Femur (tissue), 1 donor: ENCODE measurements at places on chromosomes 7 and 10.

- DNase-seq = no peak
Measured at GRCh38 chr7:129740574-129741410, 129.3 kb downstream of the NRF1 start.

DNA sequence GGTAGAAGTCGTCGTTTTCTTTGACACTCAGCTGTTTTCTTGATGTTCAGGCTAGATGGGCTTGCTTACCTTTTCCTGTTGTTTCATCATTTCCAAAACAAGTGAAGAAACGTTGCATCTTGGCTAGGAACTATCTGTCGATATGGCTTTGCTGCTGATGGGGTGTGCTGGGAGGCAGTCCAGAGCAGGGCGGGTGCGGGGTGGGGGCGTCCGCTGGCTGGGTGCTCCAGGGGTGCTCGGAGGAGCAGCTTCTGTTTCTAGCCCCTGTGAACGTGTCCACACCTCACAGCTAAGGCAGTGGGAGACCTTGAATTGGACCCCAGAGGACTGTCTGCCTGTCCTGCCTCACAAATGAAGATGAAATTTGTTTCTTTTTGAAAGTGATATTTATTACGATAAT lies 7.6 kb upstream of the SUN1 start:
- no peak for DNase-seq

DNA sequence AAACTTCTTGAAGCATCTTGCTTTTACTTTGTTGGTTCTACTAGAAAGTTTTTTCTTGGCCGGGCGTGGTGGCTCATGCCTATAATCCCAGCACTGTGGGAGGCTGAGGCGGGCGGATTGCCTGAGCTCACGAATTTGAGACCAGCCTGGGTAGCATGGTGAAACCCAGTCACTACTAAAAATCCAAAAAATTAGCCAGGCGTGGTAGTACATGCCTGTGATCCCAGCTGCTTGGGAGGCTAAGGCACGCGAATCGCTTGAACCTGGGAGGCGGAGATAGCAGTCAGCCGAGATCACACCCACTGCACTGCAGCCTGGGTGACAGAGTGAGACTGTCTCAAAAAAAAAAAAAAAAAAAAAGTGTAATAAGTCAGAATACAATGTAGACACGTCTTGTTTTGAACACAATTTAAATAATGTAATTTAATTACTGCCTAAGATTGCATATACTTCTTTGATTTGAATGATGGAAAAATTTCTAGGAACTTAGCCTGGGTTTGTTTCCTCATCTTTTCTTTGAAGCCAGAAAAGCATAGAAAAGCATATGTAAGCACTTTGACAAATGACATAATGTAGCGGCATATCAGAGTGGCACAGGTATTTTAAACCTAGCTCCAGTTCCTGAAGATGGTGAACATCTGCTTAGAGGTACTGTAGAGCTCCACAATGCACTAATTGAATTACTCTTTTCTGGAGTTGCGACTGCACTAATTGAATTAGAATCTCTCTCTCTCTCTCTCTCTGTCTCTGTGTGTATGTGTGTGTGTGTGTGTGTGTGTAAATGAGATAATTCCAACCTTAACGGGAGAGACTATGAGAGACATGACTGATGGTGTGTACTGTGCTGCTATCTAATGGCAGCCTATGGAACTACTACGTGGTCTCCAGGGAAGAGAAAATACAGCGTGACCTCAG lies 87.8 kb downstream of the BTRC start:
- peak; percentile 33 for DNase-seq

DNA sequence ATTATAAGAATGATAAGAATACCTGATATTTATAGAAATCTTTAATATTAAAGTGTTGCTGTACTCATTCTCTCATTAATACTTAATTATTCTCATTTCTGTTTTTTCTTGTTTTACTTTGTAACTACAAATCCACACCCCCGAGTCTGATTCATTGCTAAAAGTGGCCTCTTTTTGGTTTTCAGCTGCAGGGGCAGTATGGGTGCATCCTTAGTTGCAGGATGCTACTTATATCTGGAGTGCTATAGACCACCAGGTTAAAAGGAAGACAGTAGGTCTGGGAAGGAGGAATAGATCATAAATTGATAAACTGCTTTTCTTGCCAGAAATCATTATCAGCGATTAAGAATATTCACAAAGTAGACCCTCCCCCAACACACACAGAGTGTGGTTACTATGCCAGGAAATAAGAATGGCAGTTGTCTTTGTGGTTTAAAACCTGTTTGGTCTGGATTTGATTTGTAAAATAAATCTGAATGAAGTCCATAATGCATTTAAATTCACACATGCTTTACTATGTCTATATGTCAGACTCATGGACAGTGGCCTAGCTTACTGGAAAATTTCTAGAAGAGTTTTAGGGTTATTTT lies 96.5 kb downstream of the NRF1 start:
- no peak for DNase-seq

DNA sequence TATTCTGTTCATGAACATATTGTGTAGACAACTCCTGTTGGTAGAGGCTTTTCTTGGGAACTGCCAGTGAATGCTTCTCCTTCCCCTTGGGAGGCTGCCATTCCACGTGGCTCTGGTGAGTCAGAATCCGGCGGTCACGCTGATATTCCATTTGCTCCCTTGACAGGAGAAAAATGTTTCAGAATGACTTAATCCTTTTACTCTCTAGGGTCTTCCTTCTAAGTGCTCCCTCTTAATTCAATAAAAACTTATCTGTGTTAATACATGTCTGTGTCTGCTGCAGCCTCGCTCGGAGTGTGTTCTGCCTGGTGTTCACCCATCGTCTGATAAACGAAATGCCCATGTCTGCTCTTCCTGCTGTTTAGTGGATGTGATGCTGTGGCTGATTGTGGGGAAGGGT lies 278.6 kb downstream of the ARHGAP12 start:
- peak; percentile 84 for DNase-seq

- DNase-seq = no peak
Measured at GRCh38 chr10:91012502-91012901, 91.6 kb upstream of the ANKRD1 start.

GRCh38 chr10:51462076-51462779 lies 237.2 kb downstream of the CSTF2T start:
- no peak for DNase-seq

DNA sequence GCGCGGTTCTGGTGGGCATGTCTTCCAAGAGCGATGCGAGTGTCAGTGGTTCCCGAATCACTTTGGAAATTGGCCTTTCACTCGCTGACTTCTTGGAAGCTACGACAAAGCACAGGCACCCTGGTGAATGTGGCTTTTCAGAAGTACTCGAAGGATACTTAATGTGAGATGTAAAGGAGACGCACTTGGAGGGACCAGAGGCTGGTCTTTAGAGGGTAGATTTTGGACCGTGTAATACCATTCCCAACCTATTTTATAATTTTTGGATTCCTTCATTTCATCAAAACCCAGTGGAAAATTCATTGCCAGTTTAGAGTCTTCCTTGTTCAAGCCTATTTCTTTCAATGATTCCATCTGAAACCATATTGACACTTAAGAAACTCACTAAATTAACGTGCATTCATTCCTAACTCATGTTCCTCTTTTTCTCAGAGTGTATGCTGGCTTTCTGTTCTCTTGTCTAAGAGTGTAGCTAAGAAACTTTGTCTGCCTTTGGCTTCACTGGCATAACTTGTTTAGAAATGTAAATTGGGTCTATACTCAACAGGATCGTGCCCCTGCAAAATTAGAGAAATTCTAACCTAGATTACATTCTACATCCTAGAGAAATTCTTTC lies 645 bp upstream of the COPG2 start:
- no peak for DNase-seq

DNA sequence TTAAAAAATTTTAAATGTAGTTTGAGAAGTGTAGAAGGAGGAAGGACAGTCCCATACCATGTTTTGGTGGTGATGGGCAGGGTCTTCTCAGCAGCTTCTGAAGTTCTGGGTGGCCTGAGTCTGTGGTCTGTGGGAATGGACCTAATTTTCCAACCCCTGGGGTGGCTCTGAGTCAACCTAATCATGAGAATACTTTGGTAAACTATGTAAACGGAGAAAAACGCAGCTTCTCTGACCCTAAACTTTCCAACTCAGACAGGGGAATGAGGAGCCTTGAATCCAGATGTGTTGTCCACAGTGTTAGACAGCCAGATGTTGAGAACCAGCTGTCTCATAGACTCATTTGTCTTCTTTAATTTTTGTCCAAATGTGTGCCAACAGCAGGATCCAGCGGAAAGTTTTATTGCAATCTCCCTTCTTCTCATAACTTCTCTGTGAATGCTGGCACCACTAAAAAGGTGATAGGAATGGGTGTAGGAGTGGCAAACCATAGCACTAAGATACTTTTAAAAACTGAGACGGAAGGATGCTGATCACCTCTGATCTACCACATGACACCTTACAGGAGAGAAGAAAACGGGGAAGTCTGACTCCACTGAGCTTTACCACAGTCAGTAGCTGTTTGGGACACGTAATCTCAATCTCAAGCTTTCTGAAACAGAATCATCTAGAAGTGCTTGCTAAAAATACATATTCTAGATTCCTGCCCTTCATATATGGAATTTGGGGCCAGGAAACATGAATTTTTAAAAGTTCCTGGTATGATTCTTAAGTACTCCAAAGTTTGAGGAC lies 90.5 kb upstream of the PHYHIPL start:
- DNase-seq = no peak

GRCh38 chr7:31061185-31061584 lies 9.1 kb downstream of the ADCYAP1R1 start:
- DNase-seq = no peak

- no peak for DNase-seq
Measured at GRCh38 chr7:26567266-26567665, 275.6 kb downstream of the SNX10 start.

DNA sequence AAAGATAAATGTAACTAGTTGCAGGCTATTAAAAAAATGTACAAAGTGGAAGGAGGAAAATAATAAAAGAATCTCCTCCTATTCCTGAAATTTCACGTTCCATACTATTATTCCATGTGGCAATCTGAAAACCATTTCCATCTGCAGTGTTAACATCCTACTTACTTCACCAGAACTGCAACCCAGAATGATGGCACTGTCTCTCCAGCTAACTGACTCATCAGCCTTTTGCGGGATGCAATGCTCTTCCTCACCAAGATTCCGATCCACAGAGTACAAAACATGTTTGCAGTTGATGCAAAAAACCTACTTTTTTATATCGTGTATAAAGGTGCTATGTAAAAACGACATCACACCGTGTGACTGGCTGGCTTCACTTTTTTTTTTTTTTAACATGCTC lies 50.8 kb downstream of the ESYT2 start:
- no peak for DNase-seq
